ENCODE measurements at places on chromosomes 2 and 18.
A peak's percentile ranks its signal among the peaks of the same experiment; 100 is the strongest.

- no peak for DNase-seq
Measured at GRCh38 chr2:76268484-76268883, 557.8 kb upstream of the GCFC2 start.

- DNase-seq, result no peak
Measured at GRCh38 chr2:218069606-218070300, 700 bp downstream of the RUFY4 start.

DNA sequence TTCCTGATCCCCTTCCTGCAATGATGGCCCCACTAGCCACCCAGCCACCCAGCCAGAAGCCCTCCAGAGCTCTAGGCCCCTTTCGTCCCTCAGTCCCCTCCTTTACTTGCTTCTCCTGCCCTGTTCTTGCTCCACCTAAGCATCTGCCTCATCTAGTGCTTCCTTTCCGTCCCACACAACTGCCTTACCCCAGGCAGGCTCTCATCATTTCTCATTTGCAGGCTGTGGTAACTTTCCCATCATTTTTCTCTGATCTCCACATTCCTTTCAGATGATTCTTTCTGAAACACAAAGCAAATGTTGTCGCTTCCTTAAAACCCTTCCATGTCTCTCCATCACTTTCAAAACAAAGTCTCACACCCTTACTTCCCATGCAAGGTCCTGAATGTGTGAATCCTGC lies 459.8 kb downstream of the METTL4 start:
- DNase-seq, result no peak

GRCh38 chr2:169095621-169096105 lies 26.3 kb downstream of the DHRS9 start:
- DNase-seq, result no peak

GRCh38 chr18:45324495-45325113 lies 290.7 kb upstream of the SLC14A2 start:
- DNase-seq, result peak; percentile 57

GRCh38 chr2:80135001-80135400 lies 169.6 kb downstream of the LRRTM1 start:
- DNase-seq, result no peak

DNA sequence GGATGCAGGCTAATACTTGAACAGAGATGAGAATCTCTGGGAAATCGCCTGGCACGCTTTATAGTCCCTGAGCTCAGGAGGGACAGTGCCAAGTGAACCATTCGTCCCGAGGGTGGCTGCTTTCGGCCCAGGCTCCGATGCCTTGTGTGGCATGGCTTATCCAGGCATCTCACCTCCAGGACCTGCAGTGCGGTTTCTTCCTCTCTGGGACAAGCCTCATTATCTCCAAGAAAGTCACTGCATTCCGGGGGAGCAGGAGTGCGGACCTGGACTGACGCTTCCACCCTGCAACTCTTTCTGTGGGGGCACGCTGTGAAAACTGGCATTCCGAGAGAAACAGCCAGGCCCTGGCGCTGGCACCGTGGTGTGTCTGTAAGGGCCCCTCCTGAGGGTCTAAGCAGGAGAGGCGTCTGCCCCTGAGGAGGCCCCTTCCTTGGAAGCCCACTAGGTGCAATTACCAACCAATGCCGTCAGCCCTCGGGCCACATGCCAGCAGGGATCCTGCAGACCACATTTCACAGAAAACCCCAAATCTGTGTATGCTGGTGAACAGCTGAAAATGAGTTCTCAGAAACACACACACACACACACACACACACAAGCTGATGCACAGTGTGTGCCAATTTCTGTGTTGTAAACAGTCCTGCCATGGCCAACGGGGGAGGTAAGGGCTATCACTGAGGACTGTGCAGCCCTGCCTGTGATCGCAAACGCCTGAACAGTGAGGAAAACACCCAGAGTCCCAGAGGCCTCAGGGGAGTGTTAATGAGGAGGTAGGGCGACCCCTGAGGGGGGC lies 351.9 kb upstream of the SALL3 start:
- no peak for DNase-seq

- DNase-seq, result no peak
Measured at GRCh38 chr2:159030674-159031380, 62.4 kb downstream of the TANC1 start.

GRCh38 chr18:49519101-49519971 lies 32.3 kb upstream of the C18orf32 start:
- no peak for DNase-seq

DNA sequence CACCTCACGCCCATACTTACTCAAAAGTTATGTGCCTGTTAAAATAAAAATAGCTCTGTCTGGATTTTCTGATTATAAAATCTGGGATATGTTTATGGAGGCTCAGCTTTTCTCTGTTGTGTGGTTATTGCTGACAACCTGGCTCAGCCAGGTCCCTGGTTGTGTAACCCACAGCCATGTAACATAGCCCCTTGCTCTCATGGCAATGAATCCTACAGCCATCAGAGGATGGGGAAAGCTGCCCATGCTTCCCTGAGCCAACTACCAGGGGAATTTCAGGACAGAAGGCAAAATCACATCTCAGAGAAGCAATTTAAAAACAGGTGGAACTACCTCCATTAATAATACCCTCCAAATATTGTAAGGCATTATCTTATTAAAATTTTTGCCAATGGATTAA lies 29.7 kb downstream of the ST8SIA5 start:
- no peak for DNase-seq

DNA sequence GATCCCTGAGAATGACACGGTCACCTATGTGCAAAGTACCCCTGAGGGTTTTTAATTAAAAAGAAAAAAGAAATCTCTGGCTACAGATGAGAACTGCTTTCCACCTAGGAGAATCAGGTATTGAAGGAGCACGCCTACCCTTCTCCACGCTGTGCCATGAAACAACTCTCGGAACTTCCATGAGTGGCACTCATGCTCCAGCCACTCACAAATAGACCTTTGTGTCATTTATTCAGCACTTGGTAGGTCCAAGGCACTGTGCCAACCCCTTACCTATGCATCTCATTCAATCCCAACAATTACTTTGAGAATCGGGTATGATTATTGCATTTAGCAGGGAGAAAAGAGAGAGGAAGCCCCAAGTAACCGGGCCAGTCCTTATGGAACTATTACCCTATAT lies 44.9 kb upstream of the TTC39C start:
- DNase-seq, result no peak

DNA sequence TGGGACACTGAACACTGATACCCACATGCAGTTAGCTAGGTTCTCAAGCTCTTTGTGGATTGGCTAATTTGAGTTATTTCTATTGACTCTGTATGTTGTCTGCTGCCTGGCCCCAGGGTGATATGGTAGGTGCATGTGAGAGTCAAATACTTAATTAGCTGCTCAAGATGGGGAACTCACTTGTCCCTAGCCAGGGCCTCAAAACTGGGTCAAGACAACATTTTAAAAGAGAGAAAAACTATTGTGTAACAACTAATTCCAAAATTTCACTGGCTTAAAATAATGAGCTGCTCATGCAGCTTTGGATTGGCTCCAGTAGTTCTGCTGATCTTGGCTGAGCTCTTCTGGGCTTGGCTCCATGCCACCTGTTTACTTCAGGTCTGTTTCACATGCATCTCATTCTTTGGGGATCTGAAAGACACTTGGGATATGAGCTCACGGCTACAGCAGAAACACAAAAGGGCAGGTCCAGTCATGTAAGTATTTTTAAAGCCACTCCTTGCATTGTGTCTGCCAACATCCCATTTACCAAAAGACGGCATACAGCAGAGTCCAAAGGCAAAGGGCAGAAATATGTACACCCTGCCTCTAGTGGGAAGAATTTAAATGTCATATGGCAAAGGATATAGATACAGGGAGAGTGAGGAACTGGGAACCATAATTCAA lies 716.8 kb downstream of the SUCLG1 start:
- DNase-seq, result no peak

- DNase-seq, result no peak
Measured at GRCh38 chr2:168712053-168712452, 90.4 kb upstream of the NOSTRIN start.

DNA sequence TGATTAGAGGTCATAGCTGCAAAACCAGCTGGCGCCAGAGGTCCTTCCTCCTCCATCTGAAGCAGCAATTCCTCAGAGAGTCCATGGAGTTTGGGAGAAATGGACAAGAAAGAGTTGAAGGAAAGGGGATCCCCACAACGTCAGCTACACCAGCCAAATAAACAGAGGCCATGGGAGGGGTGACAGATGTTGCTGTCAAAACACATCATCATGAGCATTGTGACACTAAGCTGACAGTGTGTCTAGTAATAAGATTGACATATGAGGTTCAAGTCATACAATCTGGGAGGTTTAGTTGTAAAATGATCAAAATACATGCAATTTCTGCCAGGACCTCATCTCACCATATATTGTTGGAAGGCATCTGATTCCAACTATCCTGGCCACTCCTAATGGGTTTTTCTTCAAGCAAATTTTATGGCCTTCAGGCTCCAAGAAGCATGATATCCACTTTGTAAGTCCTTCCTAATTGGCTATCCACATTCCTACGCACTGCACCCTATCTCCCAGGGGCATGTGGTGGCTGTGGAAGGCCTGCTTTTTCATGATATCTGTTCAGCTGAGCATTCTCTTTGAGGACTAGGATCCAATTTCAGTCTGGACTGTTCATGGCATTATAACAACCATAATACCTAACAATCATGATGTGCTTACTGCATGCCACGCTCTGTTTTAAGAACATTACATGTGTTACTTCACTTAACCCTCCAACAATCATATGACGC lies 335.0 kb upstream of the ID2 start:
- no peak for DNase-seq
